ENCODE measurements at places on chromosomes 2 and 18. TPM values are rescaled to one million over a fixed set of nuclear protein-coding genes. Genes with fewer than 3 reads are reported as not detected.

- H3K27me3 ChIP-seq = no peaks in the 10 kb centered on the region
- H3K27ac ChIP-seq = no peak overlapping the region
- no peaks in the 10 kb centered on the region for H3K4me1 ChIP-seq
- no peak for DNase-seq
- H3K4me3 ChIP-seq = no peak overlapping the region
- no peaks in the 10 kb centered on the region for H3K36me3 ChIP-seq
These were observed 74.0 kb downstream of the CMPK2 start for GRCh38 chr2:6791682-6792081.

GRCh38 chr2:64260817-64261216 lies 116.6 kb upstream of the PELI1 start:
- H3K36me3 ChIP-seq = no peaks in the 10 kb centered on the region
- peaks cover 42% of the 10 kb centered on the region for H3K4me1 ChIP-seq
- no peak overlapping the region for H3K27ac ChIP-seq
- no peaks in the 10 kb centered on the region for H3K27me3 ChIP-seq

- H3K27ac ChIP-seq = no peak overlapping the region
- H3K27me3 ChIP-seq = no peaks in the 10 kb centered on the region
- no peak for DNase-seq
- H3K4me3 ChIP-seq = no peak overlapping the region
- no peaks in the 10 kb centered on the region for H3K4me1 ChIP-seq
- H3K36me3 ChIP-seq = no peaks in the 10 kb centered on the region
These were observed 238.0 kb upstream of the SALL3 start for GRCh38 chr18:78741381-78742217.

- no peak overlapping the region for H3K4me3 ChIP-seq
- no peaks in the 10 kb centered on the region for H3K36me3 ChIP-seq
- no peak overlapping the region for H3K27ac ChIP-seq
- peaks cover 29% of the 10 kb centered on the region for H3K27me3 ChIP-seq
- H3K4me1 ChIP-seq = no peaks in the 10 kb centered on the region
- DNase-seq = no peak
These were observed 117.4 kb downstream of the KCNF1 start for GRCh38 chr2:11029136-11029535.

DNA sequence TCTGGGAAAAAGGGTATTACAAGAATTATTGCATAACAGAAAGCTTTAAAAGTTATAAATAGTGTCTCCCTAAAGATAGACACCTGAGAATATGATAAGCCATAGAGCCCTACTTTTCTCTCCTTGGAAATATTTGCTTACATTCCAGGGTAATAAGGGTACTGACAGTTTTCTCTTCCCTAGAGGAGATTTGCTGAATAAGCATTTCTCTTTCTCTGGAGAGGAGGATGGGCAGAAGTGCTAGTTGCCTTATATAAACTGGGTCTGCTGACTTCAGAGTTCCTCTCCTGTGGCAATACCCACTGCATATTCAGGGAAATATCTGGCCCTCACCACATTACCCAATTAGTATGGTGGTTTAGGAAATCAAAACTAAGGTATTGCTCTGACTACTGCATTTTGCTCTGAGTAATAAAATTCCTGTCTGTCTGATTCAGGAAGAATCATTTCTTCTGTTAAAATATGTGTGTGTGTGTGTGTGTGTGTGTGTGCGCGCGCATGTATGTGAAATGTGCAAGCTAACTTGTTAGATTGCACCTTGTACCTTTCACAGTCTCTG lies 1391.3 kb downstream of the DSC3 start:
- peaks cover 7% of the 10 kb centered on the region for H3K27me3 ChIP-seq
- no peak for DNase-seq
- no peak overlapping the region for H3K4me3 ChIP-seq
- H3K27ac ChIP-seq = no peak overlapping the region

DNA sequence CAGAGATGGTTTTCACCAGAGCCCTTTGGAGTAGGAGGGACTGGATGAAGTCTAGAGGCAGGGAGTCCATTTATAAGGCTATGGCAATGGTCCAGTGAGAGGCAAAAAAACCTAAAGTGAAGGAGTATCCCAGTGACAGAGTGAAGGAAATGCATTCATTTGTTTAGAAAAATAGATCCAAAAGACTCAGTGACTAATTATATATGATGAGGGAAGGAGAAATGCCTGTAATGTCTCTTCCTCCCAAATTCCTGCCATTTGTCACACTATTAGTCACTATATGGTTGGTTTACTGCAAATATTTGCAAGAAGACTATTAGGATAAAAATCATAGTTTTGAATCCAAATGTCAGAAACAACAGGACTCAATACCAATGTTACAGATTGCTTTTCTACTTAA lies 104.2 kb downstream of the ZNF521 start:
- H3K36me3 ChIP-seq = no peaks in the 10 kb centered on the region
- H3K4me1 ChIP-seq = peaks cover 46% of the 10 kb centered on the region
- H3K27ac ChIP-seq = no peak overlapping the region
- no peak overlapping the region for H3K4me3 ChIP-seq
- no peak for DNase-seq

DNA sequence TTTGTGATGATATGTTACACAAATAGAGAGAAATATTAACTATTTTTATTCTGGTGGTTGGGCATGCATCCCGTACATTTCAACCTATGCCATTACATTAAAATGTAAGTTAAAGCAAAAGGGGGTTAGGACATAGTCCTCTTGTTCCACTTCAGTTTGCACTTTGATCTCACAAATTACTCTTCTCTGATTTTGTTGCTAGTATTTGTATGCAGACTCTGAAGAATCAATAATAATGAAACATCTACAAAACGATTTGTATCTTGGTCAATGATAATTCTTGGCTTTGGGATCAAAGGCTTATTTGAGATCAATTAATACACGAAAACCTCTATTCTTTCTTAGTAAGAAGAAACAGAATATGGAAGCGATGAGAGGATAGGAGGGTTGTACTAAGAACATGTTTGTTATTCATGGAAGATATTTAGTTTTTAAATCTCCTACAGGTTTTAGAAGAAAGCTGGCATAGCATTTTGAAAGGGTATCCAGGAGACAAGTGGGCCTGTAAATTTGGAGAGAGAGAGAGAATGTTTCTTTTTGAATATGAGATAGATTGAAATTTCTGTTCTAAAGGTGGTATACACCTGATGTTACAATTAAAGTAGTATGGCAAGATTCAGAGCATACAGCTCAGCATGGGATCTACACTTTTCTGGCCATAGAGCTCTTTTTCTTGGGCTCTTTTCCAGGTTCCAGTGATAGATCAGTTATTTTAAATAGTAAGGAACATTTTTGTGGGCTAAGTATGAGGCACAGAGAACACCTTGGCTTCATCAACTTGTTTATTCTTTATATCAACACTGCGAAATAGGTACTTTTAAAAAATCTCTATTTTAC lies 347.9 kb downstream of the PTPRM start:
- DNase-seq = no peak
- no peak overlapping the region for H3K27ac ChIP-seq
- peaks cover 38% of the 10 kb centered on the region for H3K4me1 ChIP-seq

- DNase-seq = no peak
- no peaks in the 10 kb centered on the region for H3K36me3 ChIP-seq
- H3K27me3 ChIP-seq = no peaks in the 10 kb centered on the region
- H3K4me3 ChIP-seq = no peak overlapping the region
These were observed 351.7 kb downstream of the RAD51AP2 start for GRCh38 chr2:17166506-17166905.

DNA sequence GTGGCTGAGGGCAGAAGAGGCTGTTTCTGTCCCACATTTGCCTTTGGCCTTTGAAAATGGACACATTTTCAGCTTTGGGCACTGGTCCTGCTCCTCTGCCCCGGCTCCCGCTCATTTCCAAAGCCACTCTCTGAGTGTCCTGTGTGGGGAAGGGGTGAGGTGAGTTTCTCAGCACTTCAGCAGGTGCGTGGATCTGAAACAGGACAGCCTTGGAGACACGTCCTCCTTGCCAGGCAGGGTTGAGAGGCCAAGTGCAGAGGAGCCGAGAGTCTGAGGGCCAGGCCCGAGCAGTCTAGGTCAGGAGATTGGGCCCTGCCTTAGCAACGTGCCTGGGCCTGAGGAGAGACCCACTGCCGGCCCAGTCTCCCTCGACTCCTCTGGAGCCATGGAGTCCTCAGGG lies 21.9 kb upstream of the ALPI start:
- H3K4me3 ChIP-seq = no peak overlapping the region
- no peaks in the 10 kb centered on the region for H3K4me1 ChIP-seq
- H3K27ac ChIP-seq = no peak overlapping the region
- DNase-seq = no peak
- H3K27me3 ChIP-seq = peaks cover 4% of the 10 kb centered on the region

DNA sequence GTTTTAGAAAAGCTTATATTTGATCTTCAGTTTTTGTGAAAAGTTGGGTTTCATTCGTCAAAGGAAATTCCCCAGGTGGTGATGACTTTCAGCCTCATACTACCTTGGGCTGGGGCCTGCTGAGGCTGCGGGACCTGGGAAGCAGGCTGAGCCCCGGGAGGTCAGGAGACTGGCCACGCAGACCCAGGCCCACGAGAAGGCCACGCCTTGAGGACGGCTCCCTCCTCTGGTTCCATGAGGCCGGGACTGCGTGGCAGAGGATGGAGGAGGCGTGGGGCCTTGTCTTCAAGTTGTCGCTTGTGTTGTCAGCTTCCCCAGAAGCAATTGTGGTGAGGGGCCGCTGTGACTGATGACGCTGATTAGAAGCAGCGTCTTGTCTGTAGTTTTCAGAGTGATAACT lies 11.8 kb downstream of the CNDP2 start:
- peaks cover 61% of the 10 kb centered on the region for H3K36me3 ChIP-seq
- no peaks in the 10 kb centered on the region for H3K27me3 ChIP-seq
- H3K4me3 ChIP-seq = no peak overlapping the region

Gene DSC1
- not detected for total RNA-seq

Gene RNMT
- 34.3 TPM for total RNA-seq

Gene ASIC4
- total RNA-seq = 0.13 TPM

Gene CABYR
- total RNA-seq = 3.9 TPM

Gene HOXD9
- not detected for total RNA-seq

Gene TRIM54
- total RNA-seq = not detected
